ENCODE measurements at places on chromosomes 3 and 15. TPM values are rescaled to one million over a fixed set of nuclear protein-coding genes. Genes with fewer than 3 reads are reported as not detected.

The RHOA gene
- 607 TPM for total RNA-seq

The ACSBG1 gene
- not detected for total RNA-seq

DNA sequence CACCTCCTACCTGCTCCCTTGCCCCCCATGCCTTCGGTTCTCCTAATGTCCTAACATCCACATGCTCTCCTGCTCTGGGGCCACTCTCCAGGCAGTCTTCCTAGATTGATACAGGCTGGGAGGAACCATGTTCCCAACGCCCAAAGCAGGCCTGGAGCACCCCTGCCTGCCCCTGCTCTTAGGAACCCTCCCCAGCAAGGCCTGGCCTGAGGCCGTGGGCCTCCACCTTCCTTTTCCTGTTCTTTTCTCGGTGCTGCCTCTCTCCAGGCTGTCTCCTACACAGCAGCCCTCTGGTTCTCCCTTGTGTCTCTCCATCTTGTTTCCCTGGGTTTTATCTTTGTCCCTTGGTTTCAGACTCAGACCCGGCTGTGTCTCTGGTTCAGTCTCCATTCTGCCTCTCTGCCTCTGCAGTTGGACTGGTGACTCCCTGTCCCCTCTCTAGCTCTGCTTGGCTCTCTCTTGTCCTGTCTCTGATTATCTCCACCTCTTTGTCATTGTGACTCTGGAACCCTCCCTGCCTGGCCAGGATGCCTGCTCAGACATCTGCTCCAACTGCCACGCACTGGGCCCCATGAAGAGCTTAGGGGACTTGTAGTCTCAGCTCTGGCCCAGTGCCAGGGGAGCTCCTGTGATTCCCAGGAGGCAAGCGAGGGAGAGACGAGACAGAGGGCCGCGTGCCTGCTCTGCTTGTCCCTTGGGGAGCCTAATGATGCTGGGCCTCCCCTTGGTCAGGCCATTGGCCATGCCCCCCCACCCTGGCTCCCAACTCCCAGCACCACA is 26.0 kb upstream of the RPL29 start:
- no peaks in the 10 kb centered on the region for H3K36me3 ChIP-seq
- no peak overlapping the region for H3K4me3 ChIP-seq
- peak overlapping the region; percentile 50 for H3K27ac ChIP-seq
- no peaks in the 10 kb centered on the region for H3K27me3 ChIP-seq

DNA sequence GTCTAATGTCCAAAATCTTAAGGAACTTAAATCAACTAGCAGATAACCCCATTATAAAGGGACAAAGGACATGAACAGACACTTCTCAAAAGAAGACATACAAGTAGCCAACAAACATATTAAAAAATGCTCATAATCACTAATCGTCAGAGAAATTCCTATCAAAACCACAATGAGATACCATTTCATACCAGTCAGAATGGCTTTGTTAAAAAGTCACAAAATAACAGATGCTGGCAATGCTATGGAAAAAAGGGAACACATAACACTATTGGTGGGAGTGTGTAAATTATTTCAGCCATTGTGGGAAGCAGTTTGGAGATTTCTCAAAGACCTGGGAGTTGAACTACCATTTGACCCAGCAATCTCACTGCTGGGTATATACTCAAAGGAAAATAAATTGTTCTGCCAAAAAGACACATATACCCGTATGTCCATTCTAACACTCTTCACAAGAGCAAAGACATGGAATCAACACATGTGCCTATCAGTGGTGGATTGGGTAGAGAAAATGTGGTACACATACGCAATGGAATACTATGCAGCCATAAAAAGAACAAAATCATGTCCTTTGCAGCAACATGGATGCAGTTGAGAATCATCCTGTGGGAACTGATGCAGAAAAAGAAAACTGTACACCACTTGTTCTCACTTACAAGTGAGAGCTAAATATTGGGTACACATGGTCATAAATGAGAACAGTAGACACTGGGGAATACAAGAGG is 78.5 kb downstream of the TCF12 start:
- H3K4me1 ChIP-seq, result peaks cover 19% of the 10 kb centered on the region
- peaks cover 20% of the 10 kb centered on the region for H3K36me3 ChIP-seq
- no peak for DNase-seq
- no peak overlapping the region for H3K27ac ChIP-seq
- H3K4me3 ChIP-seq, result no peak overlapping the region

GRCh38 chr3:50241163-50241562 is 5.2 kb downstream of the GNAI2 start:
- peaks cover 66% of the 10 kb centered on the region for H3K4me1 ChIP-seq
- no peak for DNase-seq
- no peaks in the 10 kb centered on the region for H3K27me3 ChIP-seq
- H3K4me3 ChIP-seq, result no peak overlapping the region

DNA sequence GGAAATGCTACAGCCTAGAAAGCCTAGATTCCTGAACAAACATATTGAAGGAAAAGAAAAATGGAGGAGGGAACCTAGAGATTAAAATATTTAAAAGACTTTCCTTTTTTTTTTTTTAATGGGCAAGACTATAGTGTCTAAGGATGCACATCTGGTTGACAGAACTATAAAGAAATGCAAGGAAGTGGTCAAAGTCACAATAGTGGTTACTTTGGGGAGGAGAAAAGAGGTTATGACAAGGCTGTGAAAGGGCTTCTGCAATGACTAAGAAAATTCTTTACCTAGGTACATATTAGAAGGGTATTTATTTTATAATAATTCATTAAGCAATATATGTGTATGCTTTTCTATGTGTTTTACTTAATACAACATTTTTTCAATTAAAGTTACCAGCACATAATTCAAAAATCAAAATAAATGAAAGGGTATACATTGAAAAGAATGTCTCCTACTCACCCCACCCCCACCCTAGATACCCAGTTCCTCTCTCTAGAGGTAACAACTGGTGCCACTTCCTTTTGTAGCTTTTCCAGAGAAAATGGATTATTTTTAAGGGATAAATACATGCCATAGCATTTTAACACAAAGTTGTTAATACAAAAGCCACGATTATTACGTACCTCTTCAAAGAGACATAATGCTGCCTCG is 70.1 kb downstream of the HERC1 start:
- peaks cover 30% of the 10 kb centered on the region for H3K36me3 ChIP-seq
- H3K27me3 ChIP-seq, result no peaks in the 10 kb centered on the region
- no peak for DNase-seq
- H3K27ac ChIP-seq, result no peak overlapping the region

DNA sequence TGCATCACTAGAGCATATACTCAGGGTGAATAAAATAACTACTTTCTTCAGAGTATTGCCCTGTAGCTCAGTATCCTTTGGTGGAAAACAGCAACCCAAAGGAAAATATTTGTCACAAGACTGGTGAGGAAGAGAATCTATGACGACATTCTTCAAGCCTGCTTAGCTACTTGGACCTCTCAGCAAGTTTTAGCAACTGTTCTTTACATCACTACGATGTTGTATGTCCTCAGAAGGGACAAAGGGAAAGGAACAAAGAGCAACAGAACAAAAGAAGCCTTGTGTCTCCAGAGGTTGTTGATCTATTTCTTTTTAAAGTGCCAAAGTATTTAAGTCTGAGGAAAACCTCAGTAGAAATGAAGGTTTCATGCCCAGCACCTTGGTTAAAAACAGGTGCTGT is 746.7 kb downstream of the NAALADL2 start:
- H3K27ac ChIP-seq, result no peak overlapping the region
- H3K27me3 ChIP-seq, result no peaks in the 10 kb centered on the region
- H3K36me3 ChIP-seq, result no peaks in the 10 kb centered on the region
- no peak for DNase-seq
- no peak overlapping the region for H3K4me3 ChIP-seq

GRCh38 chr3:141840737-141841544 is 35.5 kb upstream of the ATP1B3 start:
- peaks cover 6% of the 10 kb centered on the region for H3K4me1 ChIP-seq
- no peaks in the 10 kb centered on the region for H3K36me3 ChIP-seq
- no peak overlapping the region for H3K27ac ChIP-seq

DNA sequence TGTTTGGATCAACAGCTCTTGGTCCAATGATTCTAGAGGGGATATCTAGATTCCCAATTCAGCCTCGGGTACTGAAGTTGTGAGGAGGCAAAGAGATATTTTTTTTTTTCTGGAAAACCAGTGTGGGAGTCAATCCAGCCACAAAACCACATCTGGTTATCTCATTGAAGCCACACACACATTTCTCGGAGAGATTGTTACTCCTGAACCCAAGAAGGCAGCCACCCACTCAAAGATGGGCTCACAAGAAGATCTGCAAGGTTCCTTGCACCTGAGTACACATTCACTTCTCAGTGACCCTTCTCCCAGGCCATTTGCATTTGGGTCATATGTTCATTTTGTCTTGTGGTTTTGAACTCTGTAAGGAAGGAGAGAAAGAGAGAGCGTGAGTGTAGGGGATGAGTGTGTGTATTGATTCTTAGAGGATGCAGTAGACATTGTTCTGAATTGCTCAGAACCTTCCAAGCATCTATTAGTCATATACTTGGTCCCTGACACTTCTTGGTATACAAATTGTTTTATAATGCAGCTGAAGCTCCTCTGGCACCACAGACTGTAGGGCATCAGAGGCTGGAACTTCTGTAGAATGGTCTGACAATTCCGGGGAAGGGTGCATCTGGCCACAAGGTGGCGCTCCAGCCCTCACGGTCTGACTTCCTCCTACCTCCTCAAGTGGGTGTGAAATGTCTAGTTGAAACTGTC is 39.3 kb upstream of the TRA2B start:
- no peak overlapping the region for H3K27ac ChIP-seq
- H3K4me1 ChIP-seq, result peaks cover 24% of the 10 kb centered on the region
- H3K27me3 ChIP-seq, result no peaks in the 10 kb centered on the region
- DNase-seq, result peak; percentile 90
- no peaks in the 10 kb centered on the region for H3K36me3 ChIP-seq

All from osteocyte (in vitro differentiated cells).